ENCODE measurements at places on chromosomes 3 and 15.

DNA sequence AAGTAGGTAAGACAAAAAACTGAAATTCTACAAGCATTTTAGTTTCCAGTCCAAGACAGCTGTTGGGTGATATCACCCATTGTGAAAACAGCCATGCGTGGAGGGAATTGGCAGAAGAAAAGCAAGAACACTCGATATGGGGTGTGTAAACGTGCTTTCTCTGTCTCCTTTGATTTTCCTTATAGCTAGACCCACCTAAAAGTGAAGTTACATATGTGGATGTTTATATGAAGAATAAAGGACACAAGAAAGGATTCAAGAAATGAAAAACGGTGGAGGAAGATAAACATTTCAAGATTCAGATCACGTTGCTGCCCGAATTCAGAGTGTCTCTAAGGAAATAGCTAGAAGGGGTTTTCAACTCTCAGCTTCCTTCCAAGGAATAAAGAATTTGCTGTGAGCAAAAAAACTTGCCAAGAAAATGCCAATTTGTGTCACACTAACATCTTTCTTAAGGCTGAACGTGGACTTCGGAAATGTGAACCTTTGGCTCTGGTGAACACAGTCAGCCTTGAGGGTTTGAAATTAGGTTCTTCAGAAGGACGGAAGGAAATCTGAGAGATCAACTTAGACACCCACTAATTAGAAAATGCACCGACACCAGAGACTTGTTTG lies 269.0 kb upstream of the ADAMTS9 start:
- no peak for DNase-seq

DNA sequence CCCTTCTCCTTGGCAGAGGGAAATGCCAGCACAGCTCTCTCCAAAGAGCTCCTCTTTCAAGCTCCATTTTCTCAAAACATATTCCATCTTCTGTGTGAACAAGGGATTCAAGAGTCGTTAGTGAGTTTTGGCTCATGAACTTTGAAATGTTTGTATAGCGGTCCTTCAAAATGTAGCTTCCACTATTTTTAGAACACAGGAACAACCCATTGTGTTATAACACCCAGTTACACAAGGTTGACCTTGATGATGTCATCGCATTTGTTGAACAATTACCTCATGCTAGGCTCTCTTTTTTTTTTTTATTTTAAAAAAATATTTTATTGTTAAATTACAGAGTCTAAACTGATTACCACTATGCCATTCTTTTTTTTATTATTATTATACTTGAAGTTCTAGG lies 251.7 kb downstream of the THSD4 start:
- no peak for DNase-seq

DNA sequence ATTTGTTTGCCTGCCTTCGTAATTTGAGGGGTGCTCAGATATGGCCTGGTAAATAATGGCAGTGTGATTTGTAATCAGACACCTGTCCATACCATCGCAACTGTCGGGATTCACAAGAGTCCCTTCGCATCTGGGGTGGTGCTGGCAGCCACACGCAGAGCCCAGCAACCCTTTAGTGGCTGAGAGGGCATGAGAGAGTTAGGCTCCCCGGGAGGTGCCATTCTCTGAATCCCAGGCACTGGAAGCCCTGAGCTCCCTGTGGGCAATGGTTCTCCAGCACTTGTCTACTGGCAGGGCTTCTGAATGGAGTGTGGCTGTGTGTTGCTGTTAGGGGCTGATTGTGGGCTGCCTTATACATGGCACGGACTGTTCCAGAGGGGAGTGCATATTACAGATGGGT lies 230.1 kb downstream of the EBLN2 start:
- DNase-seq = no peak

DNA sequence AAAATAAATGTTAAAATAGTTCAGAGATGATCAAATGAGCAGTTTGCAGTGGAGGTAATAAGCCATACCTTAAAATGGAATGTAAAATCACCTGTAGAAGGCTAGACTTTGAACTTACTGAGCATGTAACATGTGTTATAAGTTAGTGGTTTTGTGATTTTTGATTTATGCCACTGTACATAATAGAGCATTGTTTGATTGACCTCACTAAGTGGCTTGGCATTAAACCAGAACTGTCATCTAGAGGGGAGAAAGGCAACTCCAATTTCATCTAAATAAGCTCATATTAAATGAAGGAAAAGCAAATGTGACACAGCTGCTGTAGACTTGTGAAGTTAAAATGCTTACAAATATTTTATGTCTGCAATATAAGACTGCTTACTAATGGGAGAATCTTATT lies 387.9 kb downstream of the ZIC1 start:
- DNase-seq = no peak

DNA sequence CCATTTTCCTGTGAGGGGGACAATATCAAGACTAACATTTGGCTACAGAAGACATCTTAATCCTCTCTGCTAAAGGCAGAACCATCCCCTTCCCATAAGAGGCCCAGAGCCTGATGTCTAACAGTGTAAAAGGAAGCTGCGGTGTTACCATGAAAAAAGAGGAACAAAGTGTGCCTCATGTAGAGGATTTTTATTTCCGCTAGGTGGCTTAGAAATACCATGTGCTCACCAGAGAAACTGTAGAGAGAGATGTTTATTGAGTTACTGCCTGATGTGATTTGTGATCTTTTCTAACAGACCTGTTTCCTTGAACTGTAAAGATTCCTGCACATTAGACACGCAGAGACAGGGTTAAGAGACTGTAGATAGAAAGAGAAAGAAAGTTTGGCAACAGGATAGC lies 22.0 kb downstream of the OR5H15 start:
- no peak for DNase-seq

DNA sequence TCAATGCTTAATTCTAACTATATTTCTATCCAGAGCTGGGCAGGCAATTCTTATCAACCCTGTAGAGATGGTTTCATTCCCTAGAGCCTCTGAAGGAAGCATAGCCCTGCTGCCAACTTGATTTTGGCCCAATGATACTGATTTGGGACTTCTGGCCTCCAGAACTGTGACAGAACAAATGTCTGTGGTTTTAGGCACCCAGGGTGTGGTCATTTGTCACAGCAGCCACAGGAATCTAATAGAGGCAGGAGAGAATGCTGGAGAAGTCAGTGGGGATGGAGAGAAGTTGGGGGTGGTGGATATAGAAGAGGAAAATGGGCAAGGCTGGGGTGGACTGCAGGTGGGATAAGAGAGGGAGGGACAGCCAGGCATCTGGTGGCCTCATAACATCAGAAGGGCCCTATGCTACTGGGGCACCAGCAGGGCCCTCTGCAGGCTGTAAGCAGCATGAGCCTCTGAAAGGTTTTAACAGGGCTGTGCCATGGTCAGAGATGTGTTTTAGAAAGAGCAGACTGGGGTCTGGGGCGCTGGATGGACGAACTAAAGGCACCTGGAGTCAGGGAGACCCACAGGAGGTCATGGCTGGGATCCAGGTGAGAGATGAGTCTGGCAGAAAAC lies 19.8 kb downstream of the MRPS11 start:
- DNase-seq = no peak

DNA sequence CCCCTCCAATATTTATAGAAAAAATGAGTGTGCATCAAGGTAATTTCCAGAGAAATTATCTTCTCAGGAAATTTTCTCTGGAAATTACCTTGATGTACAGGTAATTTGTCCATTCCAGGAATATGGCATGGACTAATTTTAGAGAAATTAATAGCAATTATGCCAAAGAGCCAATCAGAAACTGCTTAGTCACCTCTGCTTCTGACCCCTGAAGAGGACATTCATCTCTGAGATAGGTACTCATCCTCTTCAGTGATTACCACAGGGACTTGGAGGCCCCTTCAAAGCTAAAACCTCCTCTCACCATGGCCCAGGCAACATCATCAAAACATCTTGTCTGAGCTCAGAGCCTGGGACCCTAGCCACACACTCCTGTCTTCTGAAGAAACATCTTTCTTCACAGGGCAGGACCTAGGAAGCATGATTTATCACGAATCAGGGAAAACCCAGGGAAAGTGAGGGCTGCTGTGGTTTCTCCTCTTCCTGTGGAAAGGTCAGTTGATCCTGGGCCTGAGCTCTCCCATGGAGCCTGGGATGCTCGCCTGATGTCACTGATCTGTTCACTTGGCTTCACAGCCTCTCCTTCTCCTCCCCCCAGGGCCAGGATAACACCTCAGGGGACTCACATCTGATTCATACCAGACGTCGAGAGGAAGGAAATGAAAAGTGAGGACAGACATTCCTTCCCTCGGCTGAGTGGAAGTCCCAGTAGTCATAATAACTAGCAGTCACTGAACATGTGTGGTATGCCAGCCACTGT lies 210.5 kb downstream of the DTWD1 start:
- no peak for DNase-seq

GRCh38 chr3:138657508-138657907 lies 48.9 kb downstream of the FAIM start:
- DNase-seq = no peak

- no peak for DNase-seq
Measured at GRCh38 chr3:185552358-185552877, at the start of gene LIPH. Gene LIPH, minus strand, starts transcription at chr3:185552588. Its CDS starts 117 bp downstream, at chr3:185552471.

DNA sequence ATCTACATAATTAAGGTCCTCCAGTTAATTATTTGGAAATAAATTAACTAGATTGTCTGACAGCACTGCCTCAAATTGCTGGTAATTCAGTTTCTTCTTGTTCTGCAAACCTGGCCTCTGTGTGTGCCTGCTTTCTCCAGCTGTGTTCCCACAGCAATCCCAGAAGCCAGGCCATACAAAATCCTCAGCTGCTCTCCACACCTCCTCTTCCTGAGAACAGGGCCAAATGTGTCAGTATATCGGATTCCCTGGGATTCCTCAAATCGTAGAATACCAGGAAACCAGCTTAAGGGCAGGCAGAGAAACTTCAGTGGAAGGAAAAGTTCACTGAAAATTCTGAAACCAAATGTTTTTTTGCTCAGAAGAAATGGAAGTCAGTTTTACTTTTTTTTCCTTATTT lies 261.4 kb downstream of the ZMAT3 start:
- no peak for DNase-seq

DNA sequence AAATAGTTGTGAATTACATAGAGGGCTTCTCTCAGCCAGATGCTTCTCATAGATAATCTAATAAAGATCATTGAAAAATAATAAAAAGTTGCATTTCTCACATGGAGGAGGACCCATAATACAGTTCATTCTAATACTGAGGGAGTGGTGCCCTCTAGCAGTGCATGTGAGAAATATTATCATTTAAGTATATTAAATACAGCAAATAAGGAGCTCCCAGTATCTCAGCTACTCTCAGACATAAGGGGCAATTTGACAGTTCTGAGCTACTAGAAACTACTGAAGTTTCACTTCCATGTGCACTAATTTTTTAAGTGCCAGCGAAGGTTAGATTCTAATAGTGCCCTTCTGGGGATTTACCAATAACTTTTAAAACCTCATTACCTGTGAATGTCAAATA lies 188.3 kb downstream of the IL5RA start:
- peak; percentile 37 for DNase-seq

- DNase-seq = no peak
Measured at GRCh38 chr15:70412794-70413193, 315.1 kb upstream of the TLE3 start.

- DNase-seq = no peak
Measured at GRCh38 chr15:52997123-52997522, 207.0 kb upstream of the ONECUT1 start.
